ENCODE measurements at places on chromosomes 6 and 20.

- no peak for DNase-seq
These were observed 4.1 kb downstream of the PAQR8 start for GRCh38 chr6:52365866-52366540.

DNA sequence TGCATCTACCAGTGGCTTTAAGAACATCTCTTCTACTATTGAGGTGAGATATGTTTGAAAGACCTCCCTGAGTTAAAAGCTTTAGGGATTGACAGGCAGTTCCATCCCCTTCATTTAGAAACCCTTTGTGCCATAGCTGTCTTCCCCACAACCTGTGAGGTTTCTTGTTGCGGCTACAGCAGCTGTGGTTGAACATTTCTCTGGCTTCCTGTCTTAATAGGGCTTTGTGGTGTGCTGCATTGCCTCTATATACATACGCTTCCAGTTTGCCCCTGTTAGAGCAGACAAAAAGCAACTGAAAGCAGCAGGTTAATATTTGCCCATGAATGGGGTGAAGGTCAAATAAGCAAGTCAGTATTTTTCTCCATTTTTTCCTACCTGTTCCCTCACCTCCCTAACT lies 210.2 kb downstream of the TMEM200A start:
- DNase-seq = no peak

- DNase-seq = no peak
These were observed 14.9 kb upstream of the SLC22A23 start for GRCh38 chr6:3471711-3472110.

GRCh38 chr6:127518710-127519468 lies at the start of gene MTCL3:
Gene MTCL3, minus strand, starts transcription at chr6:127519335.
- DNase-seq = no peak

DNA sequence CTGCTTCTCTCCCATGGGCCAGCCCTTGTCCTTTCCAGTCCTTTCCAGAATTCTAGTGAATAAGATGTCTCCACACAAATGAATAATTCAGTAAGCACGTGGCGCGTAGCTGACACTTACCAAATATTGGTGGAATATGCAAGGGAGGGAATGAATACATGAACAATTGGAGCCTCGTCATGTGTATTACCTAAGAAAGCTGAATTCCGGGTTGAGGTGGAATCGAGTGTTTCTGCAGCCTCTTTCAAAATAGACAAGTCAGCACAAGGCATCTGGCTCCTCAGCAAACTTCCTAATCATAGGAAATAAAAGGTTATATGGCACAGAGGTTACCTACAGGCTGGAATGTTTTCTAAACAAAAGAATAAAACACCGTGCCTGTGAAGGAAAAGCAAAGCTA lies 47.0 kb upstream of the NT5E start:
- DNase-seq = no peak

- DNase-seq = no peak
These were observed 31.1 kb downstream of the NTSR1 start for GRCh38 chr20:62739581-62740285.

- no peak for DNase-seq
These were observed 73.5 kb downstream of the EFHC1 start for GRCh38 chr6:52493669-52494068.

DNA sequence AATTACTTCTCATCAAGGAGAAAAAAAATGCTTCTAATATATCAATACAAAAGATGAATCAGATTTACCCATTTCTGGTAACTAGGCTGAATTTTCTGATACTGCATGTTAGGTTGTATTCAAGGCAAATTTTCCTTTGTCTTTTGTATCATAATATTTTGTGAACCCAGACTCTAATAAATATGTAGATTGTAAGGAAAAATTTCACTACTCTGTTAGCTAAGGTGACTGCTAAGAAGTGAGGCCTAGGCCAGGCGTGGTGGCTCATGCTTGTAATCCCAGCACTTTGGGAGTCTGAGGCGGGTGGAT lies 12.7 kb downstream of the TP53INP2 start:
- DNase-seq = no peak

- no peak for DNase-seq
These were observed 2.4 kb upstream of the ZBTB24 start for GRCh38 chr6:109485266-109485935.

DNA sequence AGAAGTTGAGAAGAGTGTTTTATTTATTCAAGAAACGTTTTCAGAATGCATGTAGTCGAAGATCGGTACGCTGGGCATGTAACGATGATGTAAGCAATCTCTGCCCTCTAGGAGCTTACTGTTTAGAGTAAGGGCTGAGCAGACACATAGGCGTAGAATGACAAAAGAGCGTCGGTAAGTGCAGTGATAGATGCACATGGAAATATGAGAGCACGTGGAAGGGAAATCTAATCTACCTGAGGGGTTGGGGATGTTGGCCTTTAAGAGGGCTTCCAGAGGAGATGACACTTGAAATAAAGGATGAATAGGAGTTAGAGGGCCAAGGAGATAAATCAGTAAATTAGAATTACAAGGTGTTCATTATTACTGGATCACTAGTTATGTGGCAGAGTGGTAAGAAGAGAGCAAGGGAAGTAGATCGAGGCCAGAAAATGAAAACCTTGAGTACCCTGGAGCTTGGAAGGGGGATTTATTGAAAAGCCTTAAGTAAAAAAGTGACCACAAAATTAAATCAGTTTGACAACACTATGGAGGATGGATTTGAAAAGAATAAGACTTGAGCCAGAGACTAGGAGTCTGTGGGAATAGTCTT lies 782 bp downstream of the TRMT11 start:
- DNase-seq = no peak

DNA sequence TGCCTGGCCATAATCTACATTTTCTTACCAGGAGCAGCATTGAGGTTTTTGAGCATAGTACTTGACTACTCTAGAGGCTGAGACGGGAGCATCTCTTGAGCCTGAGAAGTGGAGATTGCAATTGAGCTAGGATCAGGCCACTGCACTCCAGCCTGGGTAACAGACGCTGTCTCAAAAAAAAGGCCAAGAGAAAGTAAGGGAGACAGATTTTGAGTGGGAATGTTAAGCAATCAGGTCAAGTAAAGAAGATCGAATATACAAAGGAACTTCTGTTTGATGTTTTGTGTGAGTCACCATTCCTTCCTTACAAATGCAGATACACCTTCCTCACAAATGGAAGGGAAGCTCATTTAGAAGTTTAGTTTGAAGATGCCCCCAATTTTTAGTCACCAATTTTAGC lies 4.4 kb downstream of the PNRC1 start:
- no peak for DNase-seq

DNA sequence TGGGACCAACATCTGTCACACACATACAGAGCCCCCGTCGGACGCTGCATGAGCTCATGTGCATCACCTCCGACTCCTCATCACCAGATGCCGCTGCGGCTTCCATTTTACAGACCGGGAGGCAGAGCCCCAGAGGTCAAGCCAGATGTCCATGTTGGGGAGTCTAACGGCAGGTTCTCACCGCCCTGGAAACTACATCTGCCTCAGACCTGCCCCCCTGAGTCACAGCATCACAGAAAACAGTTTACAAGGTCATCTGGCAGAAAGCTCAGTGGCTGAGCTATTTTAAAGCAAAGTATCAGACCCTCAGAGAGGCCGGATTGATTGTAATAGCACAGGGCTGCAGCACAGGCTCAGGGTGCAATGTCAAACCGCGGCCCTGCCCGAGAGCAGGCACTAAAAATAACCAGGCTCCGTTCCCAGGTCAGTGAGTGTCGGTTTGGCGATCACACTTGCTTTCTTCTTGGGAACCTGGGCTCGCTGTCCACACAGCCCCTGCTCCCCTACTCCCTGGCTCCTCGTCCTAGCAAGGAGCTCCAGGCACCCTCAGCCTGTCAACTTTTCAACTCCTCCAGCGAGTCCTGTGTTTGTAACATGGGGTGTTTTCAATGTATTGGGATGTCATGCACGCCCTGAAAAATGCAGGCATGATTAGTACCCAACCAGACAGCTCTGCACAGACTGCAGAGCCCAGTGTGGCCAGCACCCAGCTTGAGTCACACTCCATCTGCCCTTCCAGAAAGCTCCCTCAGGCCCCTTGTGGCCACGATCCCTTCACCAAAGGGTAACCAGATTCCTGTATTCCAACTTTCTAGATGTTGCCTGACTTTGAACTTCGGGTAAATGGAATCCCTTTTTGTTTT lies 264.5 kb downstream of the CDH4 start:
- no peak for DNase-seq

DNA sequence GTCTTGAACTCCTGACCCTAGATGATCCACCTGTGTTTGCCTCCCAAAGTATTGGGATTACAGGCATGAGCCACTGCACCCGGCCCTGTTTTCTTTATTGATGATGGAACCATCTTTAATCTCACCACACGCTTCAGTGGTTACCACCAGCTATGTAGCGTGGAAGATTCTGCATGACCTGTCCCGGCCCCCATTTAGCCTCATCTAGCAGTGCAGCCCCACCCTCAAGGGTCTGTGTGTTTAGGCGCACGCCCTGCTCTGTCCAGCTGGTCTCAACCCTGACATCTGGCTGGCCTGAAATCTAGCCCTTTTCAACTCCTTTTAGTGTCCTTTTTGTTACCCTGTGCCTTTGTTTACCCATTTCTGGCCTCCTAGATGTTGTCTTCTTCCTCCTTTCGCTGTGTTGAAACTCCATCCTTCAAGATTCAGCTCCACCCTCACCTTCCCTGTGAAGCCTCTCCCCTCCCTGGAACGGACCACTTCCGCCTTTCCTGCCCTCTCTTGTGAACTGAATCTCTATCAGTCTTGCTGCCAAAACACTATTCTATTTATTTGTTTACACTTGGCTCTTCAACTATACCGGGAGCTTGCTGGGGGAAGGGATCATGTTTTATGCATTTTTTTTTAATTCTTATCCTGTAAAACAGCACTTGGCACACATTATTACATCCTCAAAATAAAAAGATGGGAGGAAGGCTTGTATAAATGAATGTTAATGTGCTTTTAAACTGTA lies 101.0 kb upstream of the MTHFD1L start:
- no peak for DNase-seq

DNA sequence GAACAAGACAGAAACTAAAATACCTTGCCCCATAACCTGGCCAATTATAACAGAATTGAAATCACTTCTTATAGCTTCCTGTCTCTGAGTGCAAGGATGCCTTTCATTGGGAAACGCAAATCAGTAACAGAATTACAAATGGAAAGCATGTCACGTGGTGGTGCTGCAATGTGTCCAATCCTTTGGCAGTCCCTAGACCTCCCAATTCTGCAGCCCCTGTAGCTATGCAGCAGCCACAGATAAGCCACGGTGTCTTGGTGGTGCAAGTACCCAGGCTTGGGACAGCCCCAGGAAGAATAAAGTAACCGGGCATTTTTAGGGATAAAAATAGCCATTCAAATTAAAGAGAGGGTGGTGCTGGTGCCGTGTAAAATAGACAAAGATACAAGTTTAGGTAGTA lies 134.6 kb upstream of the CCN2 start:
- DNase-seq = no peak

- no peak for DNase-seq
These were observed 28.2 kb downstream of the MRAP2 start for GRCh38 chr6:84061613-84062398.

DNA sequence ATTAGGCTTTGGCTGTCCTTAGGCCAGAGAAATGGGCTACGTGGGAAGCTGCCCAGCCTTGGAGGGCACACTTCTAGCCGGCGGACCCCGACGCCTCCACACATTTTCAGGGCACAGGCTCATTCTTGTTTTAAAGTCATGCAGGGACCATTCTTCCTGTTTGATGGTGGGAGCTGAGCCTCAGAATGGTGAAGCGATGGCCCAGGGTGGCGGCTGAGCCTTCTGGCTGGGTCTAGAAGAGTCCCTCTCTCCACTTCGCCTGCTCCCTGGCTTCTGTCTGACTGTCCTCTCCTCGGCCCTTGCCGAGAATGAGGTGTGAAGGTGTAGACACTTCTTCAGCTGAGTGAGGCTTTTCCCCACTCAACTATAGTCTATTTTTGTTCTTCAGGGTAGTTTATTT lies 114.4 kb downstream of the SULF2 start:
- no peak for DNase-seq

GRCh38 chr6:114564302-114564933 lies 221.6 kb upstream of the HS3ST5 start:
- DNase-seq = no peak

- no peak for DNase-seq
These were observed 291.1 kb downstream of the ADGRG6 start for GRCh38 chr6:142592876-142593275.

DNA sequence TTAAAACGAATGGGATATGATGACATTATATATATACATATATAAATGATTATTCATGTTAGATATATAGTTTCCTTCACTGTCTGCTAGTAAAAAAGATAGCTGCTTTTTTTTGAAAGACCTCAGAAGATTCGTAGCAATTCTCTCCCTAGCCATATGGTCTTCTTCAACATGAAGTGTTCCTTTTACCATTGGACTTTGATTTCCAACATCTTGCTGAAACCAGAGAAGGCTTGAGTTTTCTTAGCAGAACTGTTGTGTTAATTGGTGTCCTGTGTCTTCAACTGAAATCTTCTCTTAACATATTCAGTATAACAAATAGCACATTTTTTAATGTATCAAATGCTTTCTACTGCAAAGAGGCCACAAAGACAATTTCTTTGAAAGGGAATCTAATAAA lies 55.3 kb downstream of the FNDC1 start:
- no peak for DNase-seq

GRCh38 chr6:1016329-1017302 lies 295.3 kb upstream of the FOXQ1 start:
- DNase-seq = no peak

GRCh38 chr6:98787961-98788360 lies 46.4 kb upstream of the POU3F2 start:
- no peak for DNase-seq

- no peak for DNase-seq
These were observed 49.8 kb upstream of the ENPP5 start for GRCh38 chr6:46220352-46221221.

DNA sequence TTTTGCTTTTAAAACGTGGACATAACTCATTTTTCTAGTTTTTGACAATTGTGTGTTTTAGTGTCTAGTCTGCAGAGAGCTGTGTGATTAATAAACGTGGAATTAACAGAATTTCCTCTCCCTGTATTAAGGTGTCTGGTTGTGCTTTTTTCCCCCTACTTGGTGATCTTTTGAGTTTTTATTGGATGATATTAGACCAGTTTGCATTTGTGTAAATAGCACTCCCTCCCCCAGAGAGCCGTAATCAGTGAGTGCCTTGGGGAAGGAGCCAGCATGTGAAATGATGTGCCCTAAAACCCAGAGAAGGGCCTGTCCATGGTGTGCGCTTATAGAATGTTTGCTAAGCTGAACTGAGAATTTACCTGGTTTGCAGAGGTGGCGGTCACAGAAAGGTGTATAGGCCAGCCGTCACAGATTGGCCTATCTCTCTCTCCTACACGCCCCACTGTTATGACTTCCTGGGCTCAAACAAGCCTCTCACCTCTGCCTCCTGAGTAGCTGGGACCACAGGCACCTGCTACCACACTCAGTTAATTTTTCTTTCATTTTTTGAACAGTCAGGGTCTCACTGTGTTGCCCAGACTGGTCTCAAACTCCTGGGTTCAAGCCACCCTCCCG lies 42.4 kb downstream of the ALDH5A1 start:
- DNase-seq = no peak

- no peak for DNase-seq
These were observed 158.6 kb upstream of the MLN start for GRCh38 chr6:33962246-33963027.

- peak; percentile 93 for DNase-seq
These were observed 16.2 kb upstream of the BEND6 start for GRCh38 chr6:56938649-56939191.
